Fibroblast of gingiva (primary cell): ENCODE measurements at places on chromosomes 12 and 14.

- peak; percentile 34 for DNase-seq
Measured at GRCh38 chr12:13534645-13535398, 338.3 kb downstream of the EMP1 start.

DNA sequence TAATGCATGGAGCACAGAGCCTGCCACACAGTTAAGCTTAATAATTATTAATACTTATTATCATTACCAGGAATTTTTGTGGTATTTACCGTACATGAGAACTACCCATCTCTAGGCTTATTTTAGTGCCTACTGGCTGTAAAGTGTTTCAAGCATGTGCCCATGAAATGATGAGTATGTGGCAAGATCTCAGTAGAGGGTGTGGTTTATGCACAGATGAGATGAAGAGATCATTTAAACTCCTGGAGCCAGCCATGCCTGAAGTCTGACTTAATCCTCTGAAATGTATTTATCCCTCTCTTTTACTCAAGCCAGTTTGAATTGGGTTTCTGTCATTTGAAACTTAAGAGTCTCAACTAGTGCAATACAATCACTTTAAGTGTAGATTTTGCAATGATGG is 60.2 kb downstream of the DAO start:
- no peak for DNase-seq

DNA sequence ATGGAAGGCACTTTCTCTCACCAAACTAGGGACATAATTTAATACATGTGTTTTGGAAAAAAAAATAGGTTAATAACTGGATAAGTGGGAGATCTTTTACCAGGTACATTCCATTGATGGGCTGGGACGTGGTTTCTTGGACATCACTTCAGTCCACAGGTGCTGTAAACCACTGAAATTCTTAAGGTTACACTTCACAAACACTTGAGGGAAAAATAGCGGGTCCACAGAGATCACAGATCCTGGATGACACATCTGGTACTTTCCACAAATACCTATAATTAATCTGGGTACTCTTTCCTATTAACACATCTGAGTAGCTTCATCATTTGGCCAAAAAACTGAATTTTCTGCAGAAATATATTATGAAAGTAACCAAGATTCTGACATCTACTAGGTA is 85.0 kb downstream of the POLR3B start:
- DNase-seq: no peak

- no peak for DNase-seq
Measured at GRCh38 chr12:56840922-56841321, 77.8 kb downstream of the HSD17B6 start.

DNA sequence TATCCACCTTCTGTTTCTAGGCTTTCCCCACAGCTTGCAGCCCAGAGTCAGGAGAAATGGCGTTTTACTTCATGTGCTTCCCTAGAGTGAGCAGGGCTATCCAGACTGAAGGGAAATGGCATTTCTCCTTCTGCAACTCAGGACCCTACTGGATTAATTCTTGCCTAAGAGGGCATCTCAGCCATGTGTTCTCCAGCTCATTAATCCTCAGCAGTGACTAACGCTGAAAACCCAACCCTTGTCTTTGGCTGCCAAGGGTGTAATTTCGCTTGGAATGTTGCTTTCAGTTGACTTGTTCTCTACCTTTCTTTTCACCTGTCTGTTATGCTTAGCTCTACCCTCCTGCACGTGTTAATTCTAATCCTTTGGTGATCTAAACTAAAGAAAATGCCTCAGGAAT is 21.0 kb upstream of the EMP1 start:
- peak; percentile 75 for DNase-seq

DNA sequence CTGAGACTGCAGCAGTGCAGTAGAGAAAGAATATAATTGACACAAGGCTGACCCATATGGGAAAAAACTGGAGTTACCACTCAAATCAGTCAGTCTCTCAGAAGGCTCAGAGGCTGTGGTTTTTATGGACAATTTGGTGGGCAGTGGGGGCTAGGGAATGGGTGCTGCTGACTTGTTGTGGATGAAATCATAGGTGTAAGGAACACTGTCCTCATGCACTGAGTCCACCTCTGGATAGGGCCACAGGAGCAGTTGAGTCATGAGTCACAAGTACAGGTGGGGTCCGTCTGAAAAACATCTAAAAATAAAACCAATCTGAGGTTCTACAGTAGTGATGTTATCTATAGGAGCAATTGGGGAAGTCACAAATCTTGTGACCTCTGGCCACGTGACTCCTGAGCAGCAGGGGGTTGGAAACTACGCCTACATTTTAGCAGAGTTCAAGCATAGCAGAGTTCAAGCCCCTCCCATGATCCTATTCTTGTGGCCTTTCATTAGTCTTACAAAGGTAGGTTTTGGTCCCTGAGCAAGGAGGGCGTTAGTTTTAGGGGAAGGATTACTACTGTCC is 18.1 kb upstream of the SGPP1 start:
- DNase-seq: no peak

GRCh38 chr12:121678716-121679300 is 9.4 kb upstream of the MORN3 start:
- DNase-seq: no peak

DNA sequence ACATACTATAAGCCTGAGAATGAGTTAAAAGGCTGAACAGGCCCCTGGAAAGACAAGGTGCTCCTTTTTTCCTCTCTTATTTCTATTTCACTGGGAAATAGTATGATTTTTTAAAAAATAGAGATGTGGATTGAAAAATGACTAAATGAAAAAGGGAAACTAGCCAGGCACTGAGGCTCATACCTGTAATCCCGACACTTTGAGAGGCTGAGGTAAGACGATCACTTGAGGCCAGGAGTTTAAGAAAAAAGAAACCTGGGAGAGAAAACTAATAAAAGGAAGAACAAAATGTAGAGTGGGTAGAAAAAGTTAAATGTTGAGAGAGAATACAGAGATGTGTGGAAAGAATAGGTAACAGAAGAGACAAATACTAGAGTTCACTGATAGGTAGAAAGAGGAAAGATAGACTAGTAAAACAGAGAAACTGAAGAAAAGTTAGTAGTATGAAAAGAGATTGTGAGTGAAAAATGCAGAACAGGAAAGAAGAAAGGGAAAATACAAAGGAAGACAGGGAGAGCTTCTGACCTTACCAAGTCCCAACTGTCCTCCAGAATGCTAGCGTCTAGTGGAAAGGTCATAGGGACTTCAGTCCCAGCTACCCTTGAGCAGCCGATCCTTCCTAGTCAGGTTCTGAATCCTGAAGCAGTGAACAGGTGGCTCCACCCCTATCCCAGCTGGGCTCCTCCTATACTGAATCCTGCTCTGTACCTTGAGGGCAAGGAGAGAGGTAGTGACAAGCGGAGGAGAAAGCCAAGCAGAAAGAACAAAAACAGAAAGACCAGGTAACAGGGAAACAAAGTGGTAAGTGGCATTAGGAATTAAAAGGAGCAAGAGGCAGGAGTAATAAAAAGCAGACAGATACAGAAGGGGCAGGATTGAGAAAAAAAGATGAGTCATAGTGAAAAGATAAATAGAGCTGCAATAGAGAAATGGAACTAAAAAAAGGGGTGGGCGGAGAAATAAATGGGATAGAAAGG is 7.3 kb downstream of the TMEM116 start:
- DNase-seq: peak; percentile 12
